ENCODE measurements at places on chromosomes 13 and 19.

- no peak for DNase-seq
Observed at GRCh38 chr13:27044837-27045570, 126.6 kb downstream of the USP12 start.

DNA sequence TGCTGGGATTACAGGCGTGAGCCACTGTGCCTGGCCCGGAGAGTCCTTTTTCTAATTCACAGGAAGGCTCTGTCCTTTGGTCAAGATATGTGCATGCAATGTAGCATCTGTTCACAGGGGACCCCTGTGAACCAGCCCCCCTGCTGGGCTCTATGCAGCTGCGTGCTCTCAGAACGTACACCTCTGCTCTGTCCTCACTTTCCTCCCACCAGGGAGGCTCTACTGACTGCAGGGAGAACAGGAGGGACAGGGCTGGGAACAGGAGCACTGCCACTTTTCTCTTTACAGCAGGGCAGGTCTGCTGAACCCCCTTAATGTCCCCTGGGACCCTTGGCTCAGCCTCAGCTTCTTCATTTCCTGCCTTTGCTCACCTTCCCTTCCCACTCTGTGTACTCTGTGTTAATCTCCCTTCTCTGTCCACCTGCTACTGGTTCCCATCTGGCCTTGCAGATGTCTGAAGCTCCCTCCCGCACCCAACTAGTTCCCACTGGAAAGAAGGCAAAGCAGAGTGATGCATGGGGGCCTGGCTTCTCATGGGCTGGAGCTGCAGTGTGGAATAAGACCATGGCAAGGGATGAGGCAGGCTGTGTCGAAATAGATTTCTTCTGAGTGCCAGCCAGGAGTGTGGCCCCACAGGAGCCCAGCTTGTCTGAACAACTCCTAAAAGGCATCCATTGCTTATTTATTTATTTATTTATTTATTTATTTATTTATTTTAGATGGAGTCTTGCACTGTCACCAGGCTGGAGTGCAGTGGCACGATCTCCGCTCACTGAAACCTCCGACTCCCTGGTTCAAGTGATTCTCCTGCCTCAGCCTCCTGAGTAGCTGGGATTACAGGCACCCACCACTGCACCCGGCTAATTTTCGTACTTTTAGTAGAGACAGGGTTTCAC, 7.2 kb downstream of the ADGRE2 start:
- no peak for DNase-seq

DNA sequence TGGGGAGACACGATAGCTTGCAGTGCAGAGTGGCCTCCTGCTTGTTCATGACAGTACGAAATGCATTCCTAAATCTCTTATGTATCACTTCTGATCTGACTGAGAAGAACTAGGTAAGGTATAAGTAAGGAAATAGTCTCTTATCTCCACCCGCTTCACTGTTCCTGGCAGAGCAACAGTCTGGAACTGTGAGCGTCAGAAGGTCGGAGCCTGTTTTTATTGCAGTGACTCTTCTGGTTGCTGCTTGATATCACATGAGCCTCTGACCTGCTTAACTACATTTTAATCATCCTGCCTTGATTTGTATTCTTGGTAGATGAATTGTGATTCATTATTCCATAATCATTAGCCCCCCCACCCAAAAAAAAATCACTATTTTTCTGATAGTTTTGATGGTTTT, 69.0 kb downstream of the COL4A2 start:
- DNase-seq: no peak

DNA sequence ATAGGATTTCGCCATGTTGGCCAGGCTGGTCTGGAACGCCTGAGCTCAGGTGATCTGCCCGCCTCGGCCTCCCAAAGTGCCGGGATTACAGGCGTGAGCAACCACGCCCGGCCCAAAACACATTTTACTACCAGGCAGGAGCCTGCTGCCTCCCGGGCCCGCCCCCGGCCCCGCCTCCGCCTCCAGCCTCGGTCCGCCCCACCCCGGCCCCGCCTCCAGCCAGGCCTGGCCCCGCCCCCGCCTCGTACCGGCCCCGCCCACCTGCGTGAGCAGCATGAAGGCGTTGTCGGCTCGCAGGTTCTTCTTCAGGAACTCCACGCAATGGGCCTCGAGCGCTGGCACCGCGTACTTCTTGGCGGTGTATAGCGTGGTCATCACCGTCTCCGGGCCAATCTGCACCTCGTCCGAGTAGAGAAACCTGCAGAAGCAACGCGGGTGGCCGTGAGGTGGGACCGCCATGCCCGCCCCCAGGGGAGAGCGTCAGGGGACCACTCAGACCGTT, 22.7 kb downstream of the BTBD2 start:
- DNase-seq: no peak

DNA sequence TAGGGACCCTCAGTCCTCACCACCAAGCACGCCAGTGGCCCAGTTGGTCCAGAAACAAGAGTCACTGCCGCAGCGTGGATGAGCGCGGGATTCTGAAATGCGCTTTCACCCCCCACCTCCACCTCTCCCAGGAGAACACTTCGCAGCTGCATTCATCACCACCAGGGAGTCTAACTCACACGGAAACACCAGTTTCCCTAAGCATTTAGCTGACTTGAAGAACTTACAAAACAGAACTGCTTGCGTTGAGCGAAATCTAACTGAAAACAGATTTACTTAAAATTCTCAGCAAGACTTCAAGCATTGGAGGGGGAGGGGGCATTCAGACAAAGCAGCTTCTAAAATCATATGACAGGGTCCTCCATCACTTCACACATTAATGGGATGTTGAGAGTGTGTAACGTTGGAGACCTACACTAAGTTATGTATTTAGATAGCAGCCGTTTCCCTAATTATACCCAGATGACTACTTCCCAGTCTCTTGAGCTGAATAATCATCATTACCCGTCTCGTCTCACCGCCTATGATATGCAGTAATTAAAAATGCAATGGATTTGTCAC, 258.2 kb upstream of the IRS2 start:
- DNase-seq: no peak

- no peak for DNase-seq
Observed at GRCh38 chr13:38824342-38824741, 137.5 kb downstream of the FREM2 start.

GRCh38 chr19:35495107-35496064, 5.1 kb upstream of the KRTDAP start:
- DNase-seq: peak; percentile 83

DNA sequence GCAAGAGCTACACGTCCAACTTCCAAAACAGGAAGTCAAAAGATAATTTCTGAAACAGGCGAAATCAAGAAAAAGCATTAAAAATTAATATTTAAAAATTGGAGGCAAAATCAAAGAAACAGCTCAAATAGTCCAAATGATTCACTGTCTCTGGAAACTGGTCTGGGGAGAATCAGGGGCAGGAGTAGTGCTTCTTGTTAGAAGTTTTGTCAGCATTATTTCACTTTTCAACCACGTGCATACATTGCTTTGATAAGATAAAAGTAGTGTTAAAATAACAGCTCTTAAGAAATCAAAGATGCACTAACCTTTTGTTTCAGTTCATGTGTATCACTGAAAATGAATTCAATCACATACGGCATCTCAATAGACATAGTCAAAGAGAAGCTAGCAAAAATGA, 53.8 kb downstream of the PARP4 start:
- no peak for DNase-seq

DNA sequence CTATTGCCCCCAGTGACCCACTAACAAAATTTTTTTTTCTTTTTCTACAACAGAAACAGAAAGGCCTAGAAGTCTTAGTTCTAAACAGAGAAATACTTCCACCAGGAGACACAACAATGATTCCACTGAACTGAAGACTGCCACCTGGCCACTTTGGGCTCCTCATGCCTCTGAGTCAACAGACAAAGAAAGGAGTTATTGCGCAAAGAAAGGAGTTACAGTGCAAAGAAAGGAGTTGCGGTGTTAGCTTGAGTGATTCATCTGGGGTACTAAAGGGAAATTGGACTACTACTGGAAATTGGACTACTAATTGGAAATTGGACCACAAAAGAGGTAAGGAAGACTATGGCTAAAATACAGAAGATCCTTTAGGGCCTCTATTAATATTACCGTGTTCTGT, 116.6 kb downstream of the PCDH17 start:
- DNase-seq: no peak

DNA sequence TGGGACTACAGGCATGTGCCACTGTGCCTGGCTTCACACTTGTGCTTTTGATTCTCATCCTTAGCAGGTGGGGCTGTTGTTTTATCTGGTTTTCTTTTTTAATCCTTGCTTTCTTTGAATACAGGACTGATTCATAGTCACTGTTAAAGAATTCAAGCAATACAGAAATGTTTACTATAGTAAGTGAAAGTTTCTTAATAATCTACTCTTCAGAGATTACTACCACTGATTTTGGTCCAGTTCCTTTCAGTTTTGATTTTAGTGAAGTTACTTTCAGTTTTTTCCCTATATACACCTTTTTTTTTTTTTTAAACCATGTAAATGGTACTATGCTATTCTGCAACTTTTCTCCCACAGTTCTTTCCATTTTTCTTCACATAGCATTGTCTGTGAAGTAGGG, 53.6 kb downstream of the GATAD2A start:
- no peak for DNase-seq

- DNase-seq: no peak
Observed at GRCh38 chr13:46748300-46748699, 48.7 kb downstream of the ESD start.

DNA sequence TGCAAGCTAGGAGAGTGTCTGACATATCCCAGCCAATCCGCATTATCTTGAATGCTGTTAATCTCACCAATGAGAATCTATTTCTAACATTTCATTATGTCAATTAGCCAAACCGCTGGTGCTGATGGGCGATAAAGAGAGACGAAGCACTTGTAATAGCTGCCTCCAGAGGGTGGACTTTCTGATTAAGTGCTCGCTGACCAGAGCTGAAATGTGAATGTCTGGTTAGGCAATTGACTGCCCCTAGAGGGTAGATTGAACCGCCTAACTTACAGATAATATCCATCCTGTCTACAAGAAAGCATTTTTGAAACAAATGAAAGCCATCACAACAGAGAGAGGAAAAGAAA, 552 bp upstream of the GRWD1 start:
- no peak for DNase-seq

DNA sequence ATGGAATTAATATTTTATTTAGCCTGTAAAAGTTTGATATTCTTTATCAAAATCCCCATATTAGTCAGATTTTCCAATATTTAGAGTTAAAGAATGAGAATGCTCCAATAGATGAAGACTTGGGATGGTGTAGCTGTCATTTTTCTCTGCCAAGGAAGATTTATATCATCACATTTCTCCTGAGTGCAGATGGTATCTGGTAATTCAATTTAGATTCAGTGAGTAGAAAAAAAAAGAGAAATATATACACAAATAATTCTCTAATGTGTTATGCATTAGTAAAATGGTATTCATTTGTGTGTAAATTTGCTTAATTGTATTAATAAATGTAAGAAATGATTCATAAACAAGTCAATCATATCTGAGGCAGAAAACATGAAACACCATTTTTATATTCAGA, 1508.7 kb upstream of the PCDH20 start:
- DNase-seq: no peak

DNA sequence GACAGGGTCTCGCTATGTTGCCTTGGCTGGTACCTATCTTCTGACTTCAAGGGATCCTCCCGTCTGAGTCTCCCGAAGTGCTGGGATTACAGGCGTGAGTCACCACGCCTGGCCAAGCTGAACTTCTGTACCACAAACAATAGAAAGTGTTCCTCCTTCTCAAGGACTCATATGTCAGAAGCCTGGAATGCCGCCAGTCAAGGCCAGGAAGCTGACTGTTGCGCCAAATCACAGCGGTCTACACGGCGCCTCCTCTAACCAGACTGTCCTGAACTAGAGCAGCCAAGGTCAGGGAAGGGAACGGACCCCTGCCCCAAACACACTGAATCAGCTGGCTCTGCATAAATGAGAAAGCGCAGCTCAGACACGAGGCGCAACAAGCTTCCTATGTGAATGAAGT, 14.6 kb downstream of the RAB20 start:
- no peak for DNase-seq

All from activated CD8-positive, alpha-beta memory T cell treated with anti-CD3 and anti-CD28 coated beads for 4 hours (primary cell).